NCI-H1048 (cell line): ENCODE measurements at places on chromosomes 6 and 20.

DNA sequence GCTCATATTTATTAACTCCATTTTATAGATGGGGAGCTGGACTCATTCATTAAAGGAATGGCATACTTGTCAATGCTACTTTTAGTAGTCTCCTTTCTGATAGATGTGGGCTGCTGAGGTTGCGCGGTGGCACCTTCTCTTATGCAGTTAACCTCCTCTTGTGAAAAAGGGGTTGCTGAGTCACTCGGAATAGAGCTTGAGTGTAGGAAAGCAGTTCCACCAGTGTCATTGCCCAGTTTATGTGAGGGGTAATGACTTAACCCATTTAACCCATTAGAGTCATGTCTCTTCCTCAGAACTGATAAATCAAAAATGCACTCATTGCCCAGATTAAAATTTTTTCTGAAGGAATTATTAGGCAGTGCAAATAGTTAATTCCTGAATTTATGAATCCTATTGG lies 6.3 kb downstream of the MAPK14 start:
- DNase-seq, result no peak

- peak; percentile 27 for DNase-seq
Measured at GRCh38 chr6:10954590-10955010, 67.7 kb downstream of the SYCP2L start.

DNA sequence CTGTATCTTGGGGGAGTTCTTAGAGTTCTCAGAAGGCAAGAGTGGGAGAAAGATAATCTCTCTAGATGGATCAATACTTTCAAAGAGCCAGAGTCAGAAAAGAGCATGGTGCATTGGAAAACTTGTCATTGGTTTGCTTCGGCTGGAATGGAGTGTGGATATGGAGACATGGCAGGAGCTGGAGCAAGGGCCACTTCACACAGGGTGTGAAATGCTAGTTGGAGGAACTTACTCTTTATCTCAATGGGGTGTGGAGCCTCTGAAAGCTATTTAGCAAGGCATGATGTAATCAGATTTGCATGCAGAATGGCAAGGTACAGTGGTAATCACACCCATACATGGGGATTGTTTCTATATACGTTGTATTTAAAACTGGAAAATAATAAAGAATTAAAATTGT lies 31.5 kb upstream of the PAQR8 start:
- no peak for DNase-seq

- DNase-seq, result no peak
Measured at GRCh38 chr6:46058951-46059350, 43.3 kb upstream of the CLIC5 start.

DNA sequence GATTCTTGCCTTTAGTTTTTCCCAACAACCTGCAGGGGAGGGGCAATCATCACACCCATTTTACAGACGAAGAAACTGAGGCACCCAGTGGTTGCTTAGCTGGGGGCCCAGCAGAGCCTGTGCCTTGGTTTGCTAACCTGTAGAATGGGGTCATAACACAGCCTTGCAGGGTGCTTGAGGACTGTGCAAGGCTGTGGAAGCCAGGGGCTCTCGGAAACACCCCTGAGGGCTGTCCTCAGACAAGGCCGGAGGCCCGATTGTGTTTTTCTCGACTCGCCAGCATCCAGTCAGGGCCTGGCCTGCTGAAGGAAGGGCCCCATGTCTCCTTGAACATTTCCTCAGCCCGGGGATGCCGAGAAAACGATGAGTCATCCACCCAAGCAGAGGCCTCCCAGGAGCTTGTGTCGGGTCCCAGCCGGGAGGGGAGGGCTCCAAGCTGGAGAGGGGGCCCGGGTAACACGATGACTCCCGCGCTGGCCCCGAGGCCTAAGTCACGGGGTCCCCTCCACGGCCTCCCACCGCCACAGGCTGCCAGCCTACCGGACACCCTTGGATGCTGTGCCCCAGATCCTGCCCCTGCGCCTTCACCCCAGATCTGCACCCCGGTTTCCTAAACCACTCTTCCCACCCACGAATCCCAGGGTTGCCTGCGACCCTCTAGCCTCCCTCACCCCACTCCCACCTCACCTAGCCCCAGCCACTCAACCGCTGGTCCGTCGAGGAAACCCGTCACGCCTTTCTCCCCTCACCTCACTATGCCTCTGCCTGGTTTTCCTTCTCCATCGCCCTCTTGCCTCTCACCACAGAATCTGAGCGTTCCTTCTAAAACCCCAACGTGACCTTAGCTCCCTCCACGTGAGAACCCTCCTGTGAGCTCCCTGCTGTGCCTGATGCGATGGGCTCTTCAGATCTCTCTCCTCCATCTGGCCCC lies 10.6 kb downstream of the NOL4L start:
- no peak for DNase-seq

GRCh38 chr20:45187693-45188092 lies 13.0 kb downstream of the PI3 start:
- DNase-seq, result no peak

GRCh38 chr20:52972965-52973819 lies 1.0 kb downstream of the TSHZ2 start:
- DNase-seq, result no peak

DNA sequence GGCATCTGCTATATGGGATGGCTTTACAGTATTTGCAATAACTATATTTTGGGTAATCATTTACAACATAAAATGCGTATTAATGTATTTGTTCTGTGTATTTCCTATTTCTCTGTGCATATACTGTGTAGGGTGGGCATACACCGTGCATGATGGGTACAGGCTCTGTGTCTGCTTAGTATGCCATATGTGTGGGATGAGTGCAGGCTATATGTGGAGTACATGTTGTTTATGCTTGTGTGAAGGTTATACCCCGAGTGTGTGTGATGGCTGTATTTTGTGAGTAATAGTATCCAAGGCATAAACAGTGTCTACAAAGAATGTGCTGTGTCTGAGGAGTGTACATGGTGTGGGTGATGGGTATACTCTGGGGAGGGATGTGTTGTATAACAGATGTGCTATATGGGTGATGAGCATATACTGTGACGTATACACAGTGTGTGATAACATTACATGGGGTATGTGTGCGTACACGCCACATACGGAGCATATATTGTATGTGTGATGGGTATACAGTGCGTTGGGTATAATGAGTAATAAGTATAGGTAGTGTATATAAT lies 52.7 kb downstream of the CPXM1 start:
- no peak for DNase-seq
